ENCODE measurements at places on chromosomes 7 and 10.

DNA sequence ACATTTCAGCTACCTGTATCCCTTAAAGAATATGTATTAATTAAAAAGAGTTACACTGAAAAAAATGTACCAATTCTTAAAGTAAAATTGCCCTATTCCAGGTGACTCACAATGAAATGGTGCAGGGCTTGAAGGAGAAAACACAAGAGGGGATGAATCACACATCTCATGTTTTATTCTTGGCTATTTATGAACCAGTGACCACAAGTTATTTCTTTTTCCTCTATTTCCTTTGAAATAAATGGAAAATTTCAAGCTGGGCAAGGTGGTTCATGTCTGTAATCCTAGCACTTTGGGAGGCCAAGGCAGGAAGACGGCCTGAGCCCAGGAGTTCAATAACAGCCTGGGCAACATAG lies 106.8 kb downstream of the UBE2H start:
- DNase-seq: no peak

- DNase-seq: no peak
Measured at GRCh38 chr10:75238182-75239095, 2.7 kb upstream of the COMTD1 start.

- DNase-seq: no peak
Measured at GRCh38 chr7:70810558-70811139, 321.3 kb upstream of the GALNT17 start.

- no peak for DNase-seq
Measured at GRCh38 chr7:11743548-11743947, 88.5 kb downstream of the THSD7A start.

DNA sequence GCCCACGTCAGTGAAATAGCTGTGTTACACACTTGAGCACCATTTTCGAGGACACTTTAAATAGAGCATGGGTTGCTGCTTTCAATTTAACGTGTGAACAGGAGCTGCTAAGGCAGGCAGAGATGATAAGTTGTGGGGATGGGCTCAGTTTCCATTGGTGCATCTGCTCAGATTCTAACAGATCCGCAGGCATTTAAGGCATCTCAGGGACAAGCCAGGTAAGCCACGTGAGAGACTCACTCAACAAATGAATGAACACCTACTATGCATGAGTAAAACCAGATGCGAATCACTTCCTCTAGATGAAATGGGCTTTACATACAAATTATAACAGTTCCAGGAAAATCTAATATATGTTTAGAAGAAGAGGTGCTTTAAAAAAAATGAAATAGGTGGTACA lies 34.6 kb downstream of the PLXNA4 start:
- DNase-seq: no peak

DNA sequence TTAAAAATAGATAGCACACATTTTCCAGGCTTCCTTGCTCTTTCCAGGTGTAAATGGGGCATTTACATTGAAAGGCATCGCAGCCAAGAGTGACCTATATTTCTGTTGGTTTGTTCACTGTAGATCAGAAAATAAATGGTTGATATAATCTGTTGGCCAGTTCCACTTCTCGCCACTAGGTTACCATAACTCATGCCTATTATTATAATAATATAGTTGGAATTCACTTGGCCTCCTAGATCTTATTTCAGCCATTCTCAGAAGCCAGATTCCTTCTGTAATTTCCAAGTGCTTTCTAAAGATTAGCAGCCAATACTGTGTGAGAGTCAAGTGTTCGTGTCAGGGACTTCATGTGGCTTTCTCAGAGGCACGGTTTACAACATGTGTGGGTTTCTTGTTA lies 179.5 kb downstream of the DNAH11 start:
- no peak for DNase-seq

DNA sequence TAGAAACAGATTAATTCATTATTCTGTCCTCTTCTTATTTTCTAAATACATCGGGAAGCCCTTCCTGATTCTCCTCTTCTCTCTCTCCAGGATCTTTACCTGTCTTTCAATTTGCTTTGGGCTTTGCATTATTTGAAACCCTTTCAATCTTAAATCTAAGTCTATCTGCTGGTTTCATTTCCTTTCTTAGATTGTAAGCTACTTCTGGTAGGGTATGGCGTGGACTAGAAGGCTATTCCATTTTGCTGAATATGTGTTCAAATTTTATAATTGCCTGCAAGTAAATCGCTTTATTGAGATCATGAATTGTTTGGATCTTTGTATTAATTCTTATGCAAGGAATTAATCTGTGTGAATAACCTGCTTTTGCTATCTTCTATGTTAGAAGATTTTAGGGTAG lies 11.1 kb downstream of the STAM start:
- DNase-seq: no peak

DNA sequence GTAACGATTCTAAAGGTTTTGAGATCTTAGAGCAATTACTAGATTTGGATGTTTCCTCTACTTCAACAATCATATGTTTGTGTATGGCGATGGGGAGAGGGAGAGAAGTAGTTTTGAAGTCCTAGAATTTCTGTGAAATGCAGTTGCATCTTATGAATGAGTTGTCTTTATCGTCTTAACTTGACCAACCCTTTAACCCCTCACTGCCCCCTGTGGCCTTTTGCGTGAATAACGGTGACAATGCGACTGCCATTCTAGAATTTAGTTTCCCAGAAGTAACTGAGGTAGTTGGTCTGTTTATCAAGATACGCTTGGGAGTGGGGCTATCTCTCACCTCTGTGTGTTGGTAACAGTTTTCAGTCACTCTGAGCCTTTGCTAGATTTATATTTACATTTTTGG lies 204.6 kb downstream of the HDAC9 start:
- DNase-seq: no peak
